ENCODE measurements at places on chromosomes 1 and 21. TPM values are rescaled to one million over a fixed set of nuclear protein-coding genes. Genes with fewer than 3 reads are reported as not detected.

DNA sequence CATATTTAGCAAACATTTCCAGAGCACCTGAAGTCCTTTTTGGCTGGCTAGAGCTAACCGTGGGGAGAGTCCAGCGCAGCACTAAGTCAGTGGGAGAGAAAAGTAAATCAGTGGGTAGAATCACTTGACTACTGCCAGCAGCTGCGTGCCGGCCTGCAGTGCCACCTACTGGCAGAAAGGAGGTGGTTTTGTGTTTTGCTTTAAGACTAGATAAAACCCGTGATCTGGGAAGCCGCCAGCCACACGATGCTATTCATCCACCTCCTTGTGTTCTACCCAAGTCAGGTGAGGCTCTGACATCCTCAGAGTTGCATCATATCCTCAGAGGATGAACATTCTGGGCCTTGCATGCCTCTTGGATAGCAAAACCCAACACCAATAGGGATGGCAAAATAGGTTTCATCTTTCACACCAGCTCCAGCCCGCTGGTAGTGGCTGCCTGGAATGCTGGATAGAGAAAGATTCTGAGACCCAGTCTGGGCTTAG lies 14.1 kb upstream of the HEYL start:
- no peak for DNase-seq

GRCh38 chr1:243639027-243639658 lies 210.9 kb downstream of the AKT3 start:
- DNase-seq: no peak

- no peak for DNase-seq
These were observed 1626.7 kb upstream of the B3GALT2 start for GRCh38 chr1:194813096-194813495.

DNA sequence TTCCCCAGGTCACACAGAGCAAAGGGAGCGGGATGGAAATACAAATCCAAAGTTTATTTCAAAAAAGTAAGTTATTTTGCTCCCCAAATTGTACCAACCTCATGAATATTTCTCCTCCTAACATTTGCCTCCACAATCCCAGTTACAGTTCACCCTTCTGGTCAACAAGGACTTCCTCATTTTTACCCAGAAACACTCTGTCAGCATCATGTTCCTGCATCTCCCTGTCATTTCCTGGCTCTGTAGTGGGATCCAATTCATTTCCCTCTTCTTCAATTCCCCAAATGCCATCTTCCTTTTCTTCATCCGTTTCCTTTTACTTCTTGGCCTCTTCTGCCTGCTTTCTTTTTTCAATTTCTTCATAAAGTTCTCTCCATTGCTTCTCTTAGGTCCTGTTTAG lies 32.0 kb upstream of the EPS15 start:
- no peak for DNase-seq

DNA sequence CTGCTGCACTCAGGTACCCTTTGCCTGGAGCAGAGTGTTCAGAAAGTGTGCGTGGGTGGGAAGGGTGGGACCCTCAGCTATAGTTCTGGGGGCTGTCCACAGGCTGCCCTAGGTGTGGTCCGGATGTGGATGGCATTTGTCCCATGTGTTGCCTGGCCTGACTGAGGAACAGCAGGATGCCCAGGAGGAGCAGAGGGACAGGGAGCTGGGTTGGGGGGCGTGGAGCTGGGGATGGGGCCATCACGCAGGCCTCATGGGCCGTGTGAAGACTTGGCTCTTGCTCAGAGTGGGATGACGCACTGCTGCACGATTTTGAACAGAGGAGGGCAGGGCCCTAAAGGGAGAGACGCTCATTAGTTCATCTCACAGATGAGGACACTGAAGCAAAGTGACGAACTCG lies 17.0 kb downstream of the C1orf115 start:
- DNase-seq: no peak

DNA sequence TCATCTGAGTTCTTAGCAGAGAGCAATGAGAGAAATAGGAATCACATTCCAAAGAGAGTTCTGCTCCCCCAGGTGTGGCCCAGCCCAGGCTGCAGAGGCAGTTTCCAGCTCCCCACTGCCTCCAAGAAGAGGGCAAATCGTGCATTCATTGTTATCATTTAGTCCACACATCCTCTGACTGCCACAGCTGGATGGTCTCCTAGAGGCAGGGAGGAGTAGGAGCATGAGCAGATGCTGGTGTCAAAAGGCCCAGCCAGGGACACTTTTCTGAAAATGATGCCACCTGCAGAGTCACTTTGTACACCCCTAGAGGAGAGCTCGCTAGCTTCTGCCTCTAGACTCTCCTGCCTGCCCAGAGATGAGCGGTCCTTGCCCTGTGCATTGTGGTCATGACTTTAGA lies 33.6 kb upstream of the GNPAT start:
- no peak for DNase-seq

- DNase-seq: no peak
These were observed 14.8 kb downstream of the URB1 start for GRCh38 chr21:32377991-32378390.

- DNase-seq: no peak
These were observed 115.3 kb downstream of the C1orf21 start for GRCh38 chr1:184502161-184502560.

The FCRL4 gene
- total RNA-seq: not detected

The KRTAP7-1 gene
- not detected for total RNA-seq

The NUP210L gene
- not detected for total RNA-seq

The TRIM17 gene
- not detected for total RNA-seq

The CHRNB2 gene
- total RNA-seq: not detected
